ENCODE measurements at places on chromosomes 6 and 20.

DNA sequence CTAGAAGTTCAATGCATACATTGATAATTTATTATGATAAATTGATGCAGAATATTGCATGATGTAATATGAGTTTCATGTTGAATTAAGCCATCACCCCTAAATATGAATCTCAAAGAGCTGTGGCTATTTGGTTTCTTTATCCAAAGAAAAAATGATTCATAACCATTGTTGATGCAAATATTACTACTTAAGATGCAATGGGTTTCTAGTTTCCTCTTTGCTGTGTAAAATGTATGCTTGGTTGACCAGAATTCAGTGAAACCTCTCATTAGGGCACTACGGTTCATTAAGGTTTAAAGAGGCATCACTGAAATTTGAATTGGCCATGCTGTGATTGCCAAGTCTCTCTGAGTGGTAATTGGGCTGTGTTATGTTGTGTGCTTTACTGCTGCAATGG, 492.5 kb upstream of the FLRT3 start:
- ATAC-seq: no peak

DNA sequence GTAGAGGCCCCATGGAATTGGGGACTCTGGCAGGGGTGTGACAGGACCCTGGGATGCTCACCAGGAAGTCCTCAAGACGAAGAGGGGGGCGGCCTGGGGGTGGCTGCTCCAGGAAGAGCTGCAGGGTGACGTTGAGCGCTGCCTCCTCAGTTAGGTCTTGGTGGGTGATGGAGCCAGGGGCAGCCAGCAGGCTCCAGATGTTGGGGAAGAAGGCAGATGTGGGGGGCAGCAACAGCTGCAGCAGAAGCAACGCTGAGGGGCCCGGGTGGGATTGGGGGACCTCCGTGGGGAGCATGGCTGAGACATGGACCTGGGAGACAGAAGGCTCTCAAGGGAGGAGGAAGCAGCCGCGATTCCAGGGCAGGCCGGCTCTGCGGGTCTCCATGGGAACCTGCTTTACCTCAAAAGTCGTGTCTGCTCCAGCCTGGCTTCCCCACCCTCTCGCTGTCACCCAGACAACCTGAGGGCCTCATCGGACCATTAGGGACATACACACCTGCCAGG, 591 bp downstream of the VWA7 start:
- ATAC-seq: peak; percentile 64

DNA sequence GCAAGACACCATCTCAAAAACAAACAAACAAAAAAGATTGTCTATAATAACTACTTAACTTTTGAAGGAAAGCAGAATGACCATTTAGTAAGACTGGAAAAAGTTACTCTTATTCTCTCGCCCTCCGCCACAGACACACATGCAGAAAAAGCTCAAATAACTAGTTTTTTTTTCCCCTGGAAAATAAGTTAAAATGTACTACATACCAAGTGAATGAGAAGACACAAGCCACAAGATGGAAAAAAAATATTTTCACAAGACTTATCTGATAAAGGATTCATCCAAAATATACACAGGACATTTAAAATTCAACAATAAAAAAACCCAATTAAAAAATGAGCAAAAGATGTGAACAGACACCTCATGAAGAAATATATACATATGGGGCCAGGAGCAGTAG, 31.9 kb downstream of the NUDT3 start:
- no peak for ATAC-seq

GRCh38 chr6:127832381-127832780, 68.5 kb downstream of the THEMIS start:
- ATAC-seq: no peak

GRCh38 chr6:12047304-12047703, 35.2 kb downstream of the HIVEP1 start:
- no peak for ATAC-seq
